Activated CD4-positive, alpha-beta T cell treated with anti-CD3 and anti-CD28 coated beads for 36 hours (primary cell): ENCODE measurements at places on chromosomes 1 and 21. TPM values are rescaled to one million over a fixed set of nuclear protein-coding genes. Genes with fewer than 3 reads are reported as not detected.

GRCh38 chr1:1677718-1678580 is 14.6 kb downstream of the SLC35E2B start:
- peaks cover 6% of the 10 kb centered on the region for H3K36me3 ChIP-seq
- H3K4me3 ChIP-seq: peak overlapping the region; percentile 77
- no peaks in the 10 kb centered on the region for H3K27me3 ChIP-seq

DNA sequence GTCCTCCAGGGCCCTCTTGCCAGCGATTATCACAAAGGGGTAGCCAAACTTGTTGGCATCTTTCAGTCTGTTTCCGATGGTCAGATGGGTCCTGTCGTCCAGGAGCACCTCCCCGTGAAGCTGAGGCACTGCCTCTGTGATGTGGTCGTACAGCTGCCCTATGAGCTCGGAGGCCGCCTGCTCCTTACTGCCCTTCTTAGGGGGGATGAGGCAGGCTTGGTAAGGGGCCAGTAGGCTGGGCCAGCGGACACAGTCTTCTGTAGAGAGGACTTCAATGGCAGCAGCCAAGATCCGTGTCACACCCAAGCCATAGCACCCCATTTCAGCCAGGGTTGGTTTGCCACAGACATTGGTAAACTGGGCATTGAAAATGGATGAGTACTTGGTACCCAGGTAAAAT is 6.5 kb downstream of the PARS2 start:
- H3K4me1 ChIP-seq: peaks cover 3% of the 10 kb centered on the region
- H3K27ac ChIP-seq: no peak overlapping the region
- no peak overlapping the region for H3K4me3 ChIP-seq
- H3K27me3 ChIP-seq: no peaks in the 10 kb centered on the region
- peaks cover 17% of the 10 kb centered on the region for H3K36me3 ChIP-seq

GRCh38 chr1:79133774-79134364 is 127.3 kb upstream of the ADGRL4 start:
- H3K27me3 ChIP-seq: no peaks in the 10 kb centered on the region
- H3K4me1 ChIP-seq: no peaks in the 10 kb centered on the region
- no peak overlapping the region for H3K27ac ChIP-seq
- no peak overlapping the region for H3K4me3 ChIP-seq

GRCh38 chr1:91754348-91754747 is 131.6 kb downstream of the TGFBR3 start:
- peaks cover 7% of the 10 kb centered on the region for H3K27me3 ChIP-seq
- H3K4me3 ChIP-seq: peak overlapping the region; percentile 21
- H3K4me1 ChIP-seq: peaks cover 43% of the 10 kb centered on the region
- H3K36me3 ChIP-seq: peaks cover 7% of the 10 kb centered on the region
- peak overlapping the region; percentile 82 for H3K27ac ChIP-seq

Gene AVPR1B
- total RNA-seq: not detected

Gene TMEM200B
- total RNA-seq: 1.1 TPM
